ENCODE measurements at places on chromosomes 12 and 14.

- no peak for DNase-seq
These were observed 50.0 kb upstream of the GPATCH2L start for GRCh38 chr14:76101391-76102379.

DNA sequence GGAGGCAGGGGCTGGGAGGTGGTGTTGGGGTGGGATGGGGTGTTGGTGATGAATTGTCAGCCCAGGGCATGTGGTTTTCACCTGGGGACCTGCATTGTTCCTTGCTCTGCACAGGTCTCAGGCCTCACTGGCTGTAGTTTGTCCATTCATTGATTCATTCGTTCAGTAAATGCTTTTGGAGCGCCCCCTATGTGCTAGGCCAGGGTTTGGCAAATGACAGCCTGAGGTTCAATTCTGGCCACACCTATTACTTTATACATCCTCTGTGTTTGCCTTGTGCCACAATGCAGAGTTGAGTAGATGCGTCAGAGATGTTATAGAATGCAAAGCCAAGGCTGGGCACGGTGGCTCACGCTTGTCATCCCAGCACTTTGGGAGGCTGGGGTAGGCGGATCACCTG, 4.7 kb downstream of the ADCK1 start:
- no peak for DNase-seq

GRCh38 chr12:14923944-14924343, 14.4 kb downstream of the ERP27 start:
- no peak for DNase-seq

GRCh38 chr12:62713723-62714122, 221.2 kb downstream of the PPM1H start:
- no peak for DNase-seq

DNA sequence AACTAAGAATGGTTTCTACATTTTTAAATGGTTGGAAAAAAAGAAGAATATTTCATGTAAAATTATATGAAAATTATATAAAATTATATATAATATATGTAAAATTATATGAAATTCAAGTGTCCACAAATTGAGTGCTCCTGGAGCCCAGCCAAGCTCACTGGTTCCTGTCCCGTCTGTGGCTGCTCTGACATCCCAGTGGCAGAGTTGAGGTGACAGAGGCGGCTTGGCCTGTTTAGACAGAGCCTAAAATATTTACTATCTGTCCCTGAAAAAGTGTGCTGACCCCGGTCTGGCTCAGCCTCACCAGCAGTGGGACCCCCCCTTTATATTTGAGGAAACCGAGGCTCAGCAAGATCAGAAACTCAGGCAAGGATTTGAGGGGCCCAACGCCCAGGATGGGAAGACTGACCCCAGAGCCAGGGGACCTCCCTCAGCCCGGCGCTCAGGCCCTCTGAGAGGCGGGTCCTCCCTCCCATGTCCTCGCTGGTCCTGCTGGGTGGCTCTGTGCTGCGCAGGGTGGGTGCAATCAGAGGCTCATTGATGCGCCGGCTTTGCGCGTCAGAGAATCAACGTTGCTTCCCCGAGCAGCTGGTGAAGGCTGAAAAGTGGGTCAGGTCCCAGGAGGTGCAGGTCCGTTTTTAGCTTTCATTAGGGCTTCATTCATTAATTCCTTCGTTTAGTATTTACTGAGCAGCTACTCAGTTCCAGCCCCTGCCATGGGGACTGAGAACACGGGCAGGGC, 21.5 kb upstream of the BEGAIN start:
- no peak for DNase-seq

- DNase-seq: peak; percentile 14
These were observed 37.9 kb downstream of the ISCA2 start for GRCh38 chr14:74531467-74531866.

- DNase-seq: no peak
These were observed 530 bp upstream of the NYNRIN start for GRCh38 chr14:24398293-24398652.

DNA sequence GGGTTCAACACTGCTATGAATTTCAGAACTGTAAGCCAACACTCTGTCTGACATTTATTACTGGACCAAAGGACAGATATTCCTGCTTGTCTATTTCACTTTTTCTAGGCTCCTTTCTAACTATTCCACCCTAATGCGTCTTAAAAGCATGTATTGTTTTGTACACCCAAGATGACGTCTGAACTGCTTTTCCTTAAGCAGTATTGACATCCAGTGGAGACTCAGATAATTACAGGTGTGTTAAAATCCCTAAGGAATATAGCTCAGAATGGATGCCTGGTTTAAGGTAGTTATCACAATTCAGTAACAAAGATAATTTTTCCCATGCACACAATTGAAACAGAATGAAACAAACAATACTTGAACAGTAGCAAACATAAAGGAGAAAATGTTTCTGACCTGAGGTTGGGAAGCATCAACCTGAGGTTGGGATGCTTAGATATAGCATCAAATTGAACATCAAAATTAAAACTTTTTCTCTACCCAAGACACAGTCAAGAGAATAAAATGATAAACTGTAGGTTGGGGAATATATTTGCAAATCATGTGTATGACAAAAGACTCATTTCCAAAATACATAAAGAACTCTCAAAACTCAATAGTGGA, 93.7 kb upstream of the PTPRR start:
- no peak for DNase-seq

- DNase-seq: no peak
These were observed 9.2 kb downstream of the NIN start for GRCh38 chr14:50821510-50822464.

- DNase-seq: no peak
These were observed 37.7 kb upstream of the ZNF641 start for GRCh38 chr12:48388460-48388859.

- peak; percentile 58 for DNase-seq
These were observed 699 bp downstream of the KTN1 start for GRCh38 chr14:55580470-55581341.

GRCh38 chr12:10986812-10987211, at the start of gene TAS2R50:
Gene TAS2R50, minus strand, starts transcription at chr12:10986912. Its CDS starts 52 bp downstream, at chr12:10986860.
- DNase-seq: no peak

DNA sequence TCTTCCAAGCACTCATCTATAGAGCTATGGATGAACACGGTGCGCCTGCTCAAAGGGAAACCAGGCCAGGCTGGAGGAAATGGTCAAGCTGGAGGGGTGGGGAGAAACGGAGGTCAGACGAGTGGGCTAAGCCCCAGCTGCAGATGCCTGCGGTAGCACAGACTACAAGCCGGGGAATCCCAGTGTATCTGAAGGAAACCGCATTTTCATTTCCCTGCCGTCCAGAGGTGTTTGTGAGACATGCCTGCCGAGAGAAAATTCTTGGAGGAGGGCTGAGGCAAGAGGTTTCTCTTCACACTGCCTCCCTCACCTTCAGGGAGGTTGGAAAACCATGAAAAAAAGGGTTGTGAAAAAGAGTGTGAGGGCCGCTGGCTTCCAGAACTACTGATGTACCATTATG, 102.0 kb upstream of the FOXN3 start:
- no peak for DNase-seq

DNA sequence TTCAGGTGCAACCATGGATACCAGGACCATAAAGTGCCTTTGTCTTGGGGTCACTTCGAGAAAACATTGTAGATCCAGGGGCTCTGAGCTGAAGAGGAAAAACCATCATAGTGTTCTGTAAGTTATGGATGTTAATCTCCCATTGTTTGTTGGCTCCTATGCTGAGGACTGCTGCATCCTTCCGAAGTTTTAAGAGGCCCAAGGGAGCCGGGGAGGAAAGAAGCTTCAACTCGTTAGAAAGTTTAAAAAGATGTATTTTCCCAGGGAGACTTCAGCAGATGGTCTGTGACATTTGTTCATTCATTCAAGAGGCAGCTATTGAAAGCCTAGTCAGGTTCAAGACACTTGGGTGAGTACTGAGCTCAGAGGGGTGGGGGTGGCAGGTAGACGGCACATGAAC, 378.8 kb upstream of the TBX3 start:
- DNase-seq: no peak

- DNase-seq: no peak
These were observed 90.7 kb upstream of the PTPRR start for GRCh38 chr12:71011261-71011660.

GRCh38 chr12:67927815-67928214, 61.4 kb upstream of the IFNG-AS1 start:
- DNase-seq: no peak

DNA sequence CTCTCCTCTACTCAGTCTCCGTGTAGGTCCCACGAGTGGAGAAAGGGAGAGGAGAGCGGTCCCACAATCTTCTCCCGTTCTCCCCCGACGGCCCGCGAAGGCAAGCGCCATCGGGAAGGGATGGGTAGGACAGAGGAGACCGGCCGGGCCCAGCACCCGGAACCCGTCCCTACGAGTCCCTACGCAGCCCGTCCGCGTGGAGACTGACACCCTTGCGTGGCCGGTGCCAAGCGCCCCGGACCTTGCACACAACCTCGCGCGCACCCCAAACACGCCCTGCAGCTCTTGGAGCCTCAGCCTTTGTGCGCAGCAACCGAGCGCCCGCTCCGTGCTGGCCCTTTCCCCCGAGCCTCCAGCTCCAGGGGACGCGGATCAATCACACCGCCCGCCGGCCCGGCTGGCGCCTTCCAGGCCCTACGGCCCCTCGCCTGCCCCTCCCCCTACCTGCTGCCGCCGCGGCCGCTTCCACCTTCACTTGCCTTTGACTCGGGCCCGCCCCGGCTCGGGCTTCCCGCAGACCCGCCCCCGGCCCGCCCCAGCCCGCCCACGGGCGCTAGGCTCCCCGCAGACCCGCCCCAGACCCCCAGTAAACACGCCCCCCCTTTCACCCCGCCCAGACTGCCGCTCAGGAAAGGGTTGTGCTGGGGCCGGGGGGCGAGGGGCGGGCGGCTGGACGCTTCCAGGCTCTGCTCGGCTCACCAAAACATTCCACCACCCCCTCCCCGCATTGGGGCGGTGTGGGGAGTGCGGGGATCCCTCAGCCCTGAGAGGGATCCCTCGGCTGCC, at the start of gene NDRG2:
NDRG2 (minus strand) TSS at position 477 of the 786 bp plus-strand sequence. CDS start 1,746 bp downstream, outside the sequence.
- DNase-seq: peak; percentile 11

DNA sequence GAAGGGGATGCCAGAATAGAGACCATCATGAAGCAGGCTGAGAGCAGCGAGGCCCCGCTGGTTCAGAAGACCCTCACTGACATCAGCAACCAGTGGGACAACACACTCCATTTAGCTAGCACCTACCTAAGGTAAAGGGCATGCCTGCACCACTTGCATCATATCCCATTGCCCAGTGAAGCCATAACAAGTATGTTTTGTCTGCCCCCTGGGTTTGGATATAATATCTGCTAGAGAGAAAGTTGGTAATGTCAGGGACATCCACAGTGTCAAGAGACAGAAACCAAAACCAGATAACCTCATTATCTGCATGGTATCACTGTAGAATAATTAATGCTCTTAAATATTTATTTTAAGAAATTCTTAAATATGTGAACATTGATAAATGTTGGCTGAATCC, 173.8 kb downstream of the SYNE2 start:
- DNase-seq: no peak

DNA sequence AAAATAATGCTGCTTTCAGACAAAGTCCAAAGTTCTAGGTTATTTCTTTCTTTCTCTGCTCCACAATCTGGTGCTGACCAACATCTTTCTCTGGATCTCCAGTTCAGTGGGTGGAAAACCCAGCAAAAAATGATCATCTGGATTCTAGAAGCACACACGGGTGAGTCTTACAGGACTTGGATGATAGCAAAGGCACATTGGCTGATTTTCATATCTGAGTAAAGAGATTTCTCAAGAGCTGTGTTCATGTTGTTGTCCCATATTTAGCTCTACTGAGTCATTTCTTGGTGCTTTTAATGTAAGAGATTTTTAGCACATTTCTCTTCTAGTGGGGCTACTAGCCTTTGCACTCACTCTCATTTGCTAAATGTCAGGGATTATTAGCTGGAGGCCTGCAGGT, 336.7 kb downstream of the GALC start:
- DNase-seq: no peak

DNA sequence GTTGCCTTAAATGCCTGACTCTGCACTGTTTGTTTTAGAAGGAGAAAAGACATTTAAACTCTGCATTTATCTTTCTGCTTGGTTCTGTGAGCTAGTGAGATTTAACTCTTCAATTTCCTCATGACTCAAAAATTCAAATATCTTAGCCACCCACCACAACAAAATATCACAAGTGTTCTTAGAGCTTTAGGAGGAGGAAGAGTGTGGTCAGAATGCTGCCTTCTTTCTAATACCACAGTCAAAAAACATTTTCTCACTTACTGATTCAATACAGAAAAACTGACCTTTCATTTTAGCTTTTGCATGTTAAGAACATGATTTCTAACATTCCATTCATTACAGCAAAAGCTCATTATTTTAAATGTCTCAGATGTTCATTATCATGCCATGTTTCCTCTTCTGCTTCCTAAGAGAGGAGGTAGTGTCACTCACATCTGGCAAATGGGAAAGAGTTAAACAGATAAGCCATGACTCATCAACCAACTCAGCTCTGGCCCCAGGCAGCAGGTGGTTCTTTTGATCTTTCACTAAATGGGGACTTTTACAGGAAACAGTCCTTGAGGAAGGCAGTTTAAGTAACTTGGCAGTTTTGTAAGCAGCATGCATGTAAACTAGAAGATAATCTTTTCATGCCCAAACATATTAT, 56.4 kb upstream of the RNU6-8 start:
- DNase-seq: peak; percentile 60
